ENCODE measurements at places on chromosomes 2 and 18.

DNA sequence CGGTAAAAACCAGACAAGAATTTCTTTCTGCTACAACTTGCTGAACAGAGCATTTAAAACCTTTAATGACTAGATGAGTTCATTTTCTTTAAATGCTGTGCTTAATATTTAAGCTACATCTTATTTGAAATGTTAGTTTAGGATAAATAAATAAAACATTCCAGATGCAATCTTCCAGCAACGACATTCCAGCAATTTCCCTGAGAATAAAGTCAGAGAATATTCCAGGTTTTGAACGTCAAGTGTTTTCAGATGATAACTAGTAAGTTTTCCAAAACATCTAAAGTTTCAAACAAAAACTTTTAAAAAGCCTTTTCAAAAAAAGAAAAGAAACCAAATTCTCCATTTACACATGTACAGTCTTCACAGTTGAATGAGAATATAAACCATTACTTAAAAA, 104.8 kb downstream of the PPP1R1C start:
- DNase-seq: no peak

- peak; percentile 66 for DNase-seq
These were observed 47.7 kb upstream of the RNU4ATAC start for GRCh38 chr2:121483021-121483420.

DNA sequence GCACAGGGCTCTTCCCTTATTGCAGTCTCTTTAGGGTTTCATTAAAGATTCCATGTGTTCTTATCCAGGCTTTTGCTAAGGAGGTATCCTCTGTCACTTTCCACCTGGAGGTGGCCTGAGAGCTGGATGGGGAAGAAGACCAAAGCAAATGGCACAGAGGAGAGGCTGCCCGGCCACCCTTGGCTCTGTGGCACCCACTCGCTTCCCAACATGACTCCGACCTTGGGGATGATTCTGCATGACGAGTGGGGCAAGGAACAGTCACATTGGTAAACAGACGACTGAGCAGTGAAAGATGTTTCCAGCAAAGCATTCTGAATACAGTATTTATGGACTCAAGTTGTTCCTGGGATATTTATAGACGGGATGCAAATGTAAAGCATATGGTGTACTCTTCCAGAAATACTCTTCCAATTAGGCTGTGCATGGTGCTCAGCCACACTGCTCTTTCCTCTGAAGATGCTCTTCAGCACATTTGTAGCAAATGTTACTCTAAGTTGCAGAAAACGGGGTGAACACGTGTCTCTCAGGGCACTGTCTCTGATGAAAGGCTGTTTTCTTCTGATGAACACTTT, 377.1 kb upstream of the HS6ST1 start:
- DNase-seq: no peak

GRCh38 chr2:190720276-190720675, 71.4 kb downstream of the NAB1 start:
- DNase-seq: no peak

DNA sequence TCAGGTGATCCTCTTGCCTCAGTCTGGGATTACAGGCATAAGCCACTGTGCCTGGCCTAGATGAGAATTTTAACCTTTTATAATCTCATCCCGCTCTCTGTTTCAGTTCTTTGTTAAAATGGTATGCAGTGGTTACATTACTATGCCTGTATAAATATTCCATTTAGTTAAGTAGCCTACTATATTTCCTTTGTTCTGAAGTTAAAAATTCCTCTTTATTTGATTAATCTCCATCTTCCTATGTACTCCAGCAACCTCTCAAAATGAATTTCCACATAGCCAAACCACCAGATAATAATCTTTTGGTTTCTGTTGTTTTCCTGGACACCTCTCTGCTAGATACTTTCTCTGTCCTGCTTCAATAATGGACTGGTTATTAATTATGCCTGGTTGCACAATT, 15.8 kb downstream of the RAB10 start:
- DNase-seq: peak; percentile 8

- no peak for DNase-seq
These were observed 27.6 kb downstream of the C2orf76 start for GRCh38 chr2:119338826-119339561.
